A172 (cell line): ENCODE measurements at places on chromosomes 6 and 20. TPM values are rescaled to one million over a fixed set of nuclear protein-coding genes. Genes with fewer than 3 reads are reported as not detected.
A peak's percentile ranks its signal among the peaks of the same experiment; 100 is the strongest.

DNA sequence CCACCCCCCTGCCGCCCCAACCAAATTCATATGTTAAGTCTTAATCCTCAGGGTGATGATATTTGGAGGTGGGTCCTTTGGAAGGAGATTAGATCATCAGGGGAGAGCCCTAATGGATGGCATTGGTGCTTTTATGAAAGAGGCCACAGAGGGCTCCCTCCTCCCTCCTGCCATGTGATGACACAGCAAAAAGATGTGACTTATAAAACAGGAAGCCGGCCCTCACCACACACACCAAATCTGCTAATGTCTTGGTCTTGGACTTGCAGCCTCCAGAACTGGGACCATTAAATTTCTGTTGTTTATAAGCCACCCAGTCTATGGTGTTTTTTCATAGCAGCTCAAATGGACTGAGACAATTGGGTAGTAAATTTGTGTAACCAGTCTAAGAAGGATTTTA lies 176.3 kb downstream of the ADGRG6 start:
- peak; percentile 73 for DNase-seq

GRCh38 chr20:57785720-57786119 lies 75.9 kb upstream of the PMEPA1 start:
- DNase-seq, result no peak

- no peak for DNase-seq
Measured at GRCh38 chr20:30285677-30286076, 971.8 kb upstream of the DEFB115 start.

DNA sequence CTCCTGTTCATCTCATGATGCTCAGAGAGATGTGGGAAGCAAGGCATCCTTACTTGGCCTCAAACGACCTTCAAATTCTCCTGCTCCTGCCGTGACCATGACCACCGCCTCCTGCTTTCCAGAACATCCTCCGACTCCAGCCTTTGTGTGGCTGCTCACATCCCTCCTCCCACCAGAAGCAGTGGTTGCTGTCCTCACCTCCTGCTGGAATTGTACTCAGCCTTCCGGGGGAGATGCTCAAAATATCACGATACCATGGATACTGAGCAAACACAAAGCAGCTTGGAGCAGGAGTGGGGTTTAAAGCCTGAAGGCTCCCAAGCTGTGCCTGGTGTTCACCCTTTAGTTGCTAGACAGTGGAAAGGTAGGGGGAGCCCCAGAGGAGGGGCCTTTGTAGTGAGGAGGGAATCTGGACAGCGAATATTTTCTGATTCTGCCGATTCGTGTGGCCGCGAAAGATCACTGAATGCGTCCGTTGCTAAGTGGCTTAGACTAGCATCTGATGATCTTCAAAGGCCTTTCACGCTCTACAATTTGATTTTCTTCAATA lies 9.3 kb upstream of the DUSP22 start:
- no peak for DNase-seq

DNA sequence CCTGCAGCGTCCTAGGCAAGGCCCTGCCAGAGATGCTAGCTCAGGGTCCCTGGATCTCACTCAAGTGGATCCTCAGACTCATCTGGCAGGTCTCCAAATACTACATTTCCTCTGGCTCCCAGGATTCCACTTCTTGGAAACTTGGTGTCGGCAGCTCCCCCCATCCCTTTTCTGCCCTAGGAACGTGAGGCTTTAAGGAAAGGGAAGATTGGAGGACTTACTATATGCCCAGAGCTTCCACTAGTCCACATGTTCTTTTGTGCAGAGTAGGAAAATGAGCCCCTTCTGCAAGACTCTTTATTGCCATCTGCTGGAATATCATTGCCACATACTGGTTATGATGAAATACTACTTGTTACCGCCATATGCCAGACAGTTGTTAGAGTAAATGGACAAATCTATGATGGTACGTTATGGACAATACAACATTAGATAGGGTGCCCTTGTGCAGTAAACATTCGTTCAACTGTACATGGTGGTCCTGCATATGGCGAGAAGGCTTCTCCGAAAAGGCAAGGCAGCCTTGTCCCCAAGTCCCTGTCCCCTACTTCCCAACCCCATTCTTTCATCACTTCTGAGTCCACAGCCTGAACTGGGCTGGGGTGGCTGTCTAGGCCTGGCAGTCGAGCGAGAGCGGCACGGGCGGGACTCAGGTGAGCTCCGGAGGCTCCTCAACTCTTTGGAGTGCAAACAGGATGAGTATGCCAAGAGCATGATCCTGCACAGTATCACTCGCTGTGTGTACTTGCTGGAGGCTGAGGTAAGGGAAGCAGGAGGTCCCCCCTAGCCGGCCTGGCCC lies 780 bp downstream of the ARMC12 start:
- DNase-seq, result peak; percentile 64

- DNase-seq, result no peak
Measured at GRCh38 chr6:1278061-1278720, 33.7 kb upstream of the FOXQ1 start.

GRCh38 chr6:123829302-123829953 lies 25.8 kb downstream of the NKAIN2 start:
- DNase-seq, result peak; percentile 60

- no peak for DNase-seq
Measured at GRCh38 chr20:61967300-61967699, 98.4 kb downstream of the TAF4 start.

DNA sequence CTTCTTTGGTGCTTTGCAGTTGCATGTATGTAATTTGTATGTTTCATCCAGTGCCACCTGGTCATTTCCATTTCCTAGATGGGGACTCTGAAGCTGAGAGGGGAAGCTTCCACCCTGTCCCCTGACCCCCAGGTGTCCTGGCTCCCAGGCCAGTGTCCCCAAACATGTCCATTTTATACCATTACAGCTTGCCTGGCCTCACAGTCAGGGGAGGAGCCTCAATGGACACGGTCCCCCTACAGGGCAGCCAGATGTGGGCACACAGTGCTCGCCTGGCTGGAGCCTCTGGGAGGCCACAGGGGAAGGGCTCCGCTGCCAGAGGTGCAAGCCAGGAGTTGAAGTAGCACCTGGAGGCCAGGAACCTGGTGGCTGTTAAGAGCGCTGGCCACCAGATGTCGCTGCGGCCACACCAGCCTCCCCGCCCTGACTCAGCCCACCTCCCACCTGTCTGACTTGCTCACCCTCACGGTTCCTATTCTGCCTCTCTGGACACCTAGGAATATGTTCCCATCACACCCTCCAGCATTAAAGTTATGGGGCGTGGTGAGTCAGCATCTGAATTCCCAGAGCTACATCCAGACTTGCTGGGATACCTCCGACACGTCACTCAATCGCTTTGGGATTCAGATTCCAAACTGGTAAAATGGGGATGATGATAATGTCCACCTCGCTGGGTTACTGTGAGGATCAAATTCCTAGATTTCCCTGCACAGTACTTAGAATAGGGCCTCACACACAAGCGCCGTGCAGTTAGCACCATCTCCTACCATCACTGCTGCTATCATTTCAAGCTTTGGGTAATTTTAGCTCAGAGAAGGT lies 107.4 kb downstream of the SULF2 start:
- peak; percentile 59 for DNase-seq

- peak; percentile 74 for DNase-seq
Measured at GRCh38 chr20:44089987-44090674, 96.9 kb downstream of the JPH2 start.

- DNase-seq, result no peak
Measured at GRCh38 chr6:14505401-14505800, 387.8 kb downstream of the CD83 start.

DNA sequence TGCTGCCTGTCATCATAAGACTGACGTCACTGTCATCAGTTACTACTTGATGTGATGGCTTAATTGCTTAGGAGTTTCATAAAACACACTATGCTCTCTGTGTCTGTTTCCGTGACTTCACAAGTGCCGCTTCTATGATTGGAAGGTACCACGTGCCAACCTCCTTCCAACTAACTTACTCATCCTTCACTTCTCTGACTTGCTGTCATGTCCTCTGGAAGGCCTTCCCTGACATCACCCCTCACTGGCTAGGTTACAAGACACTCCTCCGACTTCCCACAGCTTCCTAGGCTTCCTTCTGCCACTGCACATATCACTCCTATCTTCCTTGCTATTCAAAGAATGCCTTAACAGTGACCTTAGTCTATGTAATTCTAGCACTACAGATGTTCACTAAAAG lies 20.4 kb downstream of the SERINC3 start:
- peak; percentile 65 for DNase-seq

- DNase-seq, result no peak
Measured at GRCh38 chr6:98838032-98838431, 3.7 kb downstream of the POU3F2 start.

- peak; percentile 41 for DNase-seq
Measured at GRCh38 chr6:56902641-56903464, 52.1 kb upstream of the BEND6 start.

DNA sequence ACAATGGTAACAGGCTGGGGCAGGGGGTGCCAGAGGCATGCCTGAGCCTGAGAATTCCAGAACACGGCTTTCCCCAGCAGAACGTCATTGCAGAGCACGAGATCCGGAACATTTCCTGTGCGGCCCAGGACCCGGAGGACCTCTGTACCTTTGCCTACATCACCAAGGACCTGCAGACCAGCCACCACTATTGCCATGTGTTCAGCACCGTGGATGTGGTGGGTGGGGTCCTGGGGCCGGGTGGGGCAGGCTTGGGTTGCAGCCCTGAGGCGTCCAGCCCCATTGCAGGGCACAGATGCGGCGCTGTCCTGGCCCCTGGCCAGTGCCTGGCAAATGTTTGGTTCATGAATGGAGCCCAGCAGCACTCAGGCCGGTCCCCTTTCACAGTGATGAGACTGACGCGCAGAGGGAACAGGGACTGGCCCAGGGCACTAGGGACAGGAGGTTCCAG lies 57.1 kb downstream of the TCP11 start:
- DNase-seq, result no peak

DNA sequence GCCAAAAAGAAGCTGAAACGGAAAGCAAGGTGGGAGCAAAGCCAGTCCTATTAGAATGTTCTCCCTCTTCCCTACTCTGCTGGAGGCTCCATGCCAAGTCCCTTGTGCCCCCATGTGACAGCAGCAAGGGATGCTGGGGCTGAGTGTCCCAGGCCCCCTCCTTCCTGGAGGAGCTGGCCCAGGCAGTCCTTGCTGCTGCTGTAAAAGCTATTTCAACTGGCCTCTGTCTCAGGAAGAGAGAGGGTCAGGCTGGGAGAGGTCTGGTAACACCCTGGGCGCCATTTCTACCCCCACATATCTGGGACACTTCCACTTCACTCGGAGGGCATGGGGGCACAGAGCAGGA lies 25.0 kb downstream of the TTBK1 start:
- no peak for DNase-seq

GRCh38 chr6:90072935-90073464 lies 178.7 kb downstream of the GJA10 start:
- no peak for DNase-seq

DNA sequence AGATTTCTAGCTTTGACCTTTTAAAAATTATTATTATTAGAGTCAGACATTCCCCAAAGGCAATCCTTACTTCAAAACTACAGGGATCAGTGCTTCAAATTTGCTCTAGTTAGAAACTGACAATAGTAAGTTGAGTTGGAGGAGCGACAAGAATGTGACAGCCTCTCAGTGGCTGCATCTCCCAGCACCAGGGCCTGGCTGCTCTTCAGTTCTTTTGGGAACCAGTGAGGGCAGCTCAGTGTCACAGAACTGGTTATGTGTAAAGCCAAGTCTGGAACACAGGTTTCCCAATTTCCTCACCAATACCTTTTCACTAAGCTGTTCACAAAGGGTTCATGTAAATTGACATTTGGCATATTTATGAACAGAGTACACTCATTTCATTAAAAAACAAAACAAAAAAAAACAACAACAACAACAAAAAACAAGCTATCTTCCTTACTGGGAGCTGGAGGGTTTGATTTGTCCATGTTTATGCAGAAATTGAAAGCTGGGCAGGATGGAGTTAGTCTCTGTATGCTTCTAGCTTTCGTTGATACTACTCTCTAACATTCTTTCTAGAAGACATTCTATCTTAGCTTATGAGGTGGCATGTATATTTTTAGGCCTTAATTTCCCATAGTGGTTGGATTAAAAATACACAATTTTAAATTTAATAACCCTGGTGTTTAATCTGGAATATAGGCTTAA lies 95.0 kb downstream of the SAMD5 start:
- DNase-seq, result no peak

GRCh38 chr6:134341999-134342567 lies 24.2 kb upstream of the SGK1 start:
- DNase-seq, result no peak

GRCh38 chr6:167049275-167049674 lies 50.1 kb downstream of the CEP43 start:
- DNase-seq, result no peak

DNA sequence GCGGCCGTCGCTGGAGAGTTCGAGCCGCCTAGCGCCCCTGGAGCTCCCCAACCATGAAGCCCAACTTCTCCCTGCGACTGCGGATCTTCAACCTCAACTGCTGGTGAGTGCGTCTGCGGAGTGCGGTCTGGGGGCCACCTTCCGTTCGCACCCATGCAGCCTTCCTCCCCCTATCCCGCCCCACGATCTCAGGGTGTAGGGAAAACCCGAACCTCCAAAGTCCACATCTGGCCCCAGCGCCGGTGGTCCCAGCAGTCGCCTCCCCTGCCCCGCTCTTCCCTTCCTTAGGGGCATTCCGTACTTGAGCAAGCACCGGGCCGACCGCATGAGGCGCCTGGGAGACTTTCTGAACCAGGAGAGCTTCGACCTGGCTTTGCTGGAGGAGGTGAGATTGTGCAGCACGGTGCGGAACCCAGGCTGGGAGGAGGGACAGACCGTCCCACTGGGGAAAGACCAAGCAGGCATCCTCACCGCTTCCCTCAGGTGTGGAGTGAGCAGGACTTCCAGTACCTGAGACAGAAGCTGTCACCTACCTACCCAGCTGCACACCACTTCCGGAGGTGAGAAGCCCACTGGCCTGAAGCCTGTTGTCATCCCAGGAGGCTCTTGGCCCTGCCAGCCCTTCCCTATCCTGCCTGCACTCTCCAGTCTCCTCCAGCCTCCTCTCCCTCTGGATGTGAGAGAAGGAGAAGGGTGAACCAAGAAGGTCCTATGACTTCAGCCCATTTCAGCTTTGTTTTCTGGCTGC lies 719 bp downstream of the SMPD2 start:
- peak; percentile 25 for DNase-seq

DNA sequence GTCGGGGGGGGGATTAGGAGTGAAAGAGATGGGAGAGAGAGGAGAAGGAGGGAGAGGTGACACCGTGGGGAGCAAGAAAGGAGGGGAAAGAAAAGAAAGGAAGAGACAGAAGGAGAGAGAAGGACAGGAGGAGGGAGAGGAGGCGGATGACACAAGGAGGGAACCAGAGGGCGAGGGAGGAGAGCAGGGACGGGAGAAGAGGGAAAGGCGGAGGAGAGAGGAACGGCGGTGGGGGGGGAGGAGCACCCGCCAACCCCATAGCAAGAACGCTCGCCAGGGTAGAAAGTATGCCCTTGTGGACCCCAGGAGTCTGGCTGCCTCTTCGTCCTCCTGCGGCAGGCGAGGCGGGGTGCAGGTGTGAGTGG lies 4.5 kb upstream of the INSM1 start:
- no peak for DNase-seq

The PLG gene
- total RNA-seq, result not detected in 2 replicates

The GLP1R gene
- total RNA-seq, result not detected in 2 replicates

The FAM209A gene
- not detected in 2 replicates for total RNA-seq

The TINAG gene
- not detected in 2 replicates for total RNA-seq

The HSPA1L gene
- total RNA-seq, result 1.4 and 3.0 TPM in 2 replicates

The SEL1L2 gene
- not detected in 2 replicates for total RNA-seq

The SLC22A16 gene
- total RNA-seq, result not detected in 2 replicates

The C4A gene
- 1.2 and 1.6 TPM in 2 replicates for total RNA-seq

The LY6G6F gene
- not detected in 2 replicates for total RNA-seq

The PCSK2 gene
- total RNA-seq, result not detected in 2 replicates

The PSORS1C1 gene
- total RNA-seq, result 1.1 and 3.4 TPM in 2 replicates
